Activated gamma-delta T cell treated with Interleukin-2 at 50 U/mL for 16 hours (primary cell): ENCODE measurements at places on chromosomes 5 and 9.

GRCh38 chr5:110977915-110978314 is 93.6 kb upstream of the TSLP start:
- DNase-seq = no peak

- DNase-seq = no peak
Observed at GRCh38 chr5:69011910-69012309, 81.9 kb upstream of the SLC30A5 start.

- no peak for DNase-seq
Observed at GRCh38 chr9:120692901-120693699, 21.2 kb downstream of the MEGF9 start.

DNA sequence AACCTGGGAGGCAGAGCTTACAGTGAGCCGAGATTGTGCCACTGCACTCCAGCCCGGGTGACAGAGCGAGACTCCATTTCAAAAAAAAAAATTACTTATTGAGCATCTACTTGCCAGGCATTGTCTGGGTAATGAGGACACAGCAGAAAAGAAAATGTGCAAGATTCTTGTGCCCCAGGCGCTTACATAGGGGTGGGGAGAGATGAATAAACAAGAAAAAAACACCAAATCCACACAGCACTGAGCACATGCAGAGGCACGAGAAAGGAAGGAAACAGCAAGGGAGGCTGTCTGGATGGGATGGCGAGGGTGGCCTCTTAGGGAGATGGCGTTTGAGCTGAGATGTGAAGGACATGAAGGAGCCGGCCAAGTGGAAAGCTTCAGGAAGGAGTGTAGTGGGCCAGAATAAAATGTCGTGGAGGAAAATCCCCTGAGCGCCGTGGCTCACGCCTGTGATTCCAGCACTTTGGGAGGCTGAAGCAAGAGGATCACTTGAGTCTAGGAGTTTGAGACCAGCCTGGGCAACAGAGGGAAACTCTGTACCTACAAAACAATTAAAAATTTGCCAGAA is 13.9 kb downstream of the DYNC2I2 start:
- no peak for DNase-seq

DNA sequence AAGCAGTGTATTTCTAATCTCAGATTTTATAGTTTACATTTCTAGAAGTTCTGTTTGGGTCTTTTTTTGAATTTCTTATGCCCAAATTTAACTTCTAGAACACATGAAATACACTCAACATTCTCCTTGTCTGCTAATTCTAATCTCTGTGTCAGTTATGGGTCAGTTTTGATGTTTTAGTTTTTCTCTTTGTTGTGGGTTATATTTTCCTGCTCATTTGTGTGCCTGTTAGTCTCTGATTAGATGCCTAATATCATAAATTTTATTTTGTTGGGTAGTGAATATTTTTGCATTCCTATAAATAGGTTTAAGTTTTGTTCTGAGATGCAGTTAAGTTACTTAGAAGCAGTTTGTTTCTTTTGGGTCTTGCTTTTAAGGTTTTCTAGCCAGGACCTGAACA is 12.4 kb downstream of the LCP2 start:
- DNase-seq = no peak

DNA sequence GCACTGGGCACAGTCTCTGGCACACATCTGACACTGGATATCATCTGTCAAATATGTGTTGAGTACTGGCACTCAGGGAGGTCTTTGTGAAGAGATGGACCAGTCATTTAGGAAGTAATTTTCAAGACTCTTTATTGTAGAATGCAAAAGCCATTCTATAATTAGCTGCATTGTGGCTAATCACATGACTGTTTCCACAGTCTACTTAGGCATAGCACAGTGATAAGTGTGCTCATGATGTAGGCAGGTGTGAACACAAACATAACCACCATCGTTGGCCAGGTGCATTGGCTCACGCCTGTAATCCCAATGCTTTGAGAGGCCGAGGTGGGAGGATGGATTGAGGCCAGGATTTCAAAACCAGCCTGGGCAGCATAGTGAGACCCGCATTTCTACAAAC is 62.2 kb downstream of the CFAP77 start:
- DNase-seq = no peak

DNA sequence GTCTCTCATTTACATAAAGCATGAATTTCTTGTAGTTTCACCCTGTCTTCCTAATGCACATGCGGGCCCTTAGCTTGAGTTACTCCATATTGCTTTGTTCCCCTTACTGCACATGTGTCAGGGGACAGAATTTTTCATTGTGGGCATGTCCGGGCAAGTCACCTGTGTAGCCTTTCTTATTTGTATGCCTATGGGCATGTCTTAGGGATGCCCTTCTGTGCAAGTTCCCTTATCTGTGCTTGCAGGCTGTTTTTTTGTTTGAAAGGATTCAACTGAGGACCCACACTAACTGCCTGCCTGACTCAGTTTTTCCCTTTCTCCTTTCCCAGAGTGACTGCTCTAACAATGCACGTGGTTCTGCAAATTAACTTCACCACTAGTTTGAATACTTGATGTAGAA is 161.7 kb downstream of the YTHDC2 start:
- DNase-seq = no peak
